ENCODE measurements at places on chromosomes 7 and 10. TPM values are rescaled to one million over a fixed set of nuclear protein-coding genes. Genes with fewer than 3 reads are reported as not detected.
A peak's percentile ranks its signal among the peaks of the same experiment; 100 is the strongest.

The TSPAN33 gene
- 0.19 TPM for total RNA-seq

DNA sequence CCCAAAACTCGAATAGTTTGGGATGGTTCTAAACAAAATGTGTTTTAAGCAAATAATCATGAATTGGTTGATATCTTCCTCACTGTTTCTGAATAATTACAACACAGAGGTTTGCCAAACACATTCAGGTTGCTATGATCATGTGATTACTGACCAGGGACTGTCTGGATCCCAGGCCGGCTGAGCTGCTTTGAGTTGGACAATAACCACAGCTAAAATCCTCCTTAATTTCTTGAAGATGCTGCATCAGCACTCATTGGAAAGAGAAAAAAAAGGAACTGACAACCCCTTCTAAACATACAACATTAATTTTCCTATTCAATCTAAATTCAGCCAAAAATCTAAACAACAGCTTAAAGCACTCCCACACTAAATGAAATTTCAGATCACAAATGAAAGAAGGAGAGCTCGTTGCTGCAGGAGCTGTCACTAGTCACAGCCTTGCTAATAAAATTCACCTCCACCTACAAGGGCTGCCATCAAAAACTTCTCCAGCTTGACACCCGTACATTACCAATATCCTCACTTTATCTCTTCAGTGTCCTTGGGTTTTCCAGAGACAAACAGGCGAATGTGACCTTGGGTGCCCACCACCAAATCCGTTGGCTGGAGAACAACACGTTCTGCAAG is 560.2 kb downstream of the KCNMA1 start:
- DNase-seq = no peak

The LIPK gene
- total RNA-seq = not detected

The ADAP1 gene
- 1.7 TPM for total RNA-seq

The MYL10 gene
- total RNA-seq = not detected

DNA sequence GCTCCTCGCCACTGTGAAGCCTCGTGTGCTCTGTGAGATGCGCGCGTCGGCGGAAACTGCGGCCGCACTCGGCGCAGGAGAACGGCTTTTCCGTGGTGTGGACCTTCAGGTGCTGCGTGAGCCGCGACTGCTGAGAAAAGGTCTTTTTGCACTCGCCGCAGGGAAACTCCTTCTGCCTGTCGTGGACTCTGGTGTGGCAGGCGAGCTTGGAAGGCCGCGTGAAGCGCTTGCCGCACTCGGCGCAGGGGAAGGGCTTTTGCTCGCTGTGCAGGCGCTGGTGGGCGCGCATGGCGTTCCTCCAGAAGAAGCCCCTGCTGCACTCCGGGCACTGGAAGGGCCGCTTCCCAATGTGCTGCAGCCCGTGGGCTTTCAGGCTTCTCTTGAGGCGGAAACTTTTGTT is 13.7 kb upstream of the ZNF786 start:
- no peak for DNase-seq

GRCh38 chr10:10132009-10132408 is 885.7 kb upstream of the CELF2 start:
- no peak for DNase-seq

DNA sequence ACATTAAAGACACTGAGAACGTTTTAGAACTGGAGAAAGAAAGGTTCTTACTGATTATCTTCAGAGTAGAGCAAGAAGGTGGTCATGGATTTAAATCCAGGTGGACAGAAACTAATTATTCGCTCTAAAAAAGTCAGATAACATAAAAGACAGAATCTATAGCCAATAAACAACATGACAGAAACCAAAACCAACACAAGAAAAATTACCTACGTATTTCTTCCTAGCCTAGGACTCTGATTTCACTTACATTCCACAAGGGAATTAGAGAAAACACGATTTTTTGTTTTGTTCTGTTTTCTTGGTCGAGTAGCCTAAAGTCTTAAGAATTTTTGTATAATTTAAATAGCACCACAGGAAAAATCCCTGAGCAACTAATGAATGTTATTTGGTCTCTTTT is 15.1 kb downstream of the CPA1 start:
- DNase-seq = no peak

- DNase-seq = no peak
Measured at GRCh38 chr7:153432063-153432462, 620.1 kb upstream of the DPP6 start.

DNA sequence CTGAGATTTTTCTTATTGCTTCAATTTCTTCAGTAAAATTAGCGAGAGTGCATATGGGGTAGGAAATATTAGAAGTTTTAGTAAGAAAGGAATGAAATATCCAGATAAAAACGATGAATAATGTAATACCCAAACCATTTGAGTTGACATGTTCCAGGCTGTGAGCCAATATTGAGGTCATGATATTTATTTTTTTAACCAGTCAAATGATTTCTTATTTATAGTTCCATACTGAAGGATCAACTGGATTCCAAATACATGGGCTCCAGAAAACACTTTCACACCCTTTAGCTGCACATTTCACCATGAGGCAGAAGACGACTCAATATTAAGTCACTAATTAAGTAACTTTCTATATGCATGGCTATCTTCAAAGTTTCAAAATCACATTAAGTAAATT is 312.5 kb downstream of the PPP1R3A start:
- no peak for DNase-seq

The CPN1 gene
- not detected for total RNA-seq

GRCh38 chr10:15436696-15437095 is 65.6 kb upstream of the FAM171A1 start:
- DNase-seq = no peak

DNA sequence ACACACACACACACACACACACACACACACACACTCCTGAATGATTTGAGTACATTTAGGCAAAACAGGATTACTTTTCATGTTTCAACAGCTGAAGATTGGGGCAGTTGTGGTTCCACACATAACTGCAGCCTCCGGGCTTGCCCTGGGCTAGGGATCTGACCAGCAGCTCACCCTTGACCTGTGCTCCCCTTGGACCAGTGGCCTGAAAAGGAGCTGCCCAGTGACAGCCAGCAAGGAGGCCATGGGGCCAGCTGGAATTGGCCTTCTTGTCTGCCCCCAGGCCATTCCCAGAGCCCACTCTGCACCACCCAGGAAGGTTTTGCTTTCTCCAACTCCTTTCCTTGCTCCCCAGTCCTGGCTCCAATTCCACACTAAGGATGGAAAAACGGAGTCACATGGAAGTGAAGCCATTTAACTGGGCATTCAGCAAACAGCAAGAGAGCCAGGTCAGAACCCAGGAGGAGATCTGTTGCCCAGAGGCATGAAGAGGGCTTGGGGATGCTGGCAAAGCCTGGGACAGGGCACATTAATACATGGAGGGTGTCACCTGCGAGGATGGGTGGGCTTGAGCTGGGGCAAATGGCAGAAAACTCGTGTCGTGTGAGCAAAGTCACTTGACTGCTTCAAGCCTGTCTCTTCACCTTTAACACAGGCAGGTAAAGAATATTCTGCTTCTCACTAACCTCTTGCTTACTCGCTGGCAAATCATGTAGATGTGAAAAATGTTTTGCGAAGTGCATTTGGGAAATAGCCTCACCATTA is 61.5 kb upstream of the GDF10 start:
- DNase-seq = no peak

DNA sequence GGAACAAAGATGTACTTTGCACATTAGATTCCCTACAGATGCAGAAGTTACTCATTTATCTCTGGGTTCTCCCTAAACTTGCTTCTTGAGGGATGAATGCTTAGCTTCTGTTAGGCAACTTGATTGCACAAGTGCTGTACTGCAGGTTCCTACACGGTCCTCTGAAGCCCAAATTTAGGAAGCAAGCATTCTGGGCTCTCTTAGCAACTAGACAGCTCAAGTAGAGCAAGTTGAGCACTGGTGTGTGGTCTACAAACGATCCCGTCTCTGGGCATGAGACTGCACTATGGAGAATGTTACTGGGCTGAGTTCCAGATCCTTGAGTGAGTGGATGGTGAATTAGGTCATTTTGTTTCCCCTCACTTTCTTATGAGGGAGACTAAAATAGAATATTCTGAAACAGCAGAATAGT is 14.3 kb downstream of the SEMA3D start:
- DNase-seq = peak; percentile 49

The UPK3B gene
- under 0.01 TPM for total RNA-seq

The ADAM22 gene
- 2.0 TPM for total RNA-seq

The OR6V1 gene
- total RNA-seq = not detected

The PPP1R17 gene
- total RNA-seq = not detected

GRCh38 chr7:128131731-128132130 is 100.5 kb upstream of the LRRC4 start:
- peak; percentile 91 for DNase-seq

The GALNT17 gene
- total RNA-seq = not detected

DNA sequence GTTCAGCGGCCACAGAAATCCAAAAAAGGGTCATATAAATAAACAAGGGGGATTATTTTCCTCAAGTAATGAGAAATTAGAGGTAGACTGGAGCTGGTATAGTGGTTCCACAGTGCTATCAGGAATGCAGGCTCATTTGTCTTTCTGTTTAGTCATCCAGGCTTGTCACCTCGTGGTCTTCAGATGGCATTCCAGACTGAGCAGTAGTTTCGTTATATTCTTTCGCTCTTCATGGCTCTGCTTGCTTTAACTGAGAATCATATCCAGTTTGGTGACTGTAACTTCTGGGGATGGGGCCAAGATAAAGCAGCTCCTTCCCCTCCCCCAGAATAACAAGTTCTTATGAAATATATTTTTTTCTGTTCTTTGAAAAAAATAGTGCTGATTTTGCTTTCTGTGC is 9.5 kb downstream of the ANKIB1 start:
- no peak for DNase-seq

DNA sequence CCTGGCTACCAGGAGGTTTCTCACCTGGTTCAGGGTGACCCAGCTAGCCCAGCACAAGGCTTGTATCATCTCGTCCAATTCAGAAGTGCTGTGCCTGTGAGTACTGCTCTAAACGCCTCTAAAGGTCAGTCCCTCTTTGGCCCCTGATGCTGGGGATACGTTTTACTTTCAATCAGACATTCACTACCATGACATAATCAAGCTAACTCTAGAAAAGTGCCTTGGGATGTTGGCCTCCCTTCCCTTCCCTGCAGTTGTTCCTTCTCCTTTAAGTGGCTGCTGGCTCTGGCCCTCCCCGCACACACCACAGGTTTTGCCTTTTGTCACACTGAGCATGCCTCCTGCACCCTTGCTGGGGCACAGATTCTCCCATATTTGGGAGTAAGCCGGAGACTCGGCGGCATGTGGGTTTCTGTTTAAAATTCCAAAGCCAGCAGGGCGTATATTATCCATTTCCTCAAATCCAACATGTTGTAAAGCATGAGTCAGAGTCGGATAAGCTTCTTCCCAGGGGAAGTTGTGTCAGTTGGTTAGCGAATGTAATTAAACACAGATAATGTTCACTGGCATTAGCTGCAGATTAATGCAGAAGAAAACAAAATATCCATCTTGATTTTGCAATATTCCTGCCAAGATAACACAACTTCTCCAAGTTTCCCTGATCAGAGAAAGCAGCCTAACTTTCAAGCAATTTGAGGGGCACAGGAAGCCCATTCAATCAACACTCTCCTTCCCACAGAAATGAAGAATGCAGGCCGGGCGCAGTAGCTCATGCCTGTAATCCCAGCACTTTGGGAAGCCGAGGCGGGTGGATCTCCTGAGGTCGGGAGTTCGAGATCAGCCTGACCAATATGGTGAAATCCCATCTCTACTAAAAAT is 31.8 kb upstream of the VCL start:
- peak; percentile 95 for DNase-seq

The TMEM184A gene
- total RNA-seq = 0.05 TPM

DNA sequence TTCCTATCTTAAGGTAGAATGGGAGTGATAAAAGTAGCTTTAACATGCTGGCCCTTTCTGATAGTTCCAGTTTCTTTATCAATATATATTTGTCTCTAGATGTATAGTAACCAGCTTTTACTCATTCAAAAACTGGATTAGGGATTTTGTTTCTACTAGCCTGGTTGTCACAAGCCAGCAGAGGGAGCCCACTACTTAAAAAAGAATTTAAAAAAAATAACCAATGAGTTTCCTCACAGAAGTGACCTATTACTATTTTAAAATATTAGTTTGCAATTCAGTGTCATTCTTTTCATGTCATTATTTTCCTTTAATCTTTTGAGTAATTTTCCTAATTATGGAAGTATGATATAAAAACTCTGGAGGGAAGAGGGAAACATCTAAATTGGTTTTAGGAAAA is 142.1 kb downstream of the PHTF2 start:
- peak; percentile 55 for DNase-seq

- no peak for DNase-seq
Measured at GRCh38 chr7:74007242-74007567, 20.8 kb upstream of the ELN start.

The AQP1 gene
- total RNA-seq = 147 TPM

DNA sequence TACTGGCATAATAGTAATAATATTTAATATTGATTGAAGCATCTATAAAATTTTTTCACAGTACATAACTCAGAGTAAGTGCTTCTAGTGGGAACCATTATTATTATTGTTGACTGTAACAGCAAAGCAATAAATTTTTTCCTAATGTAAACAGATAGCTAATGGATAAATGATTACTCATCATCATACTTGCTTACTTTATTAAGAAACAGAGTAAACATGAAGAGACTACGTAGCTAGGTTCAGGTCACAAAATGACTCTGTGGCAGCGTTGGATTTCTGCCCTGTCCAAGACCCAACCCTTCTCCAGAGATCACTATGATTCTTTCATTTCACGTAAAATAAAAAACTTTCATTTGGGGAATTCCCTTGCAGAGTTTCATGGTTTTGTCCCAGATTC is 8.3 kb upstream of the ABCB5 start:
- no peak for DNase-seq

DNA sequence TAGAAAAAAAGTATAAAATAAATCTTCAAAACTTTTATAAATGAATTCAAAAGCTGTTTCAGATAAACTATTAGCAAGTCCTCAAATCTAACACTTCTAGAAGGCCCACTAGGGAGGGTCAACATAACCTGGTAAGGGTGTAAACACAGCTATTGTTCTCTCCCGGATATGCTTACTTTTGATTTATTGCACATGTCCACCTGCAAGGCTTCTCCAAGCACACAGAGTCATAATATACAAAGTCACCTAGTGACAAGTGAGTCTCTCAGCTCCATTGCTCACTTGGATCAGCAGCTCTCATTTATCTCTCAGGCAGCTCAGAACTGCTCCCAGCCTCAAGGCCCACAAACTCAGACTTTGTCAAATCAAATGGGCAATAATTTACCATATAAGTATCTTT is 44.0 kb upstream of the COL1A2 start:
- no peak for DNase-seq

- DNase-seq = no peak
Measured at GRCh38 chr10:92385831-92386230, 94.9 kb downstream of the MARCHF5 start.

GRCh38 chr7:87119581-87119980 is 32.7 kb upstream of the DMTF1 start:
- no peak for DNase-seq

GRCh38 chr7:55438757-55439525 is 73.8 kb downstream of the LANCL2 start:
- peak; percentile 36 for DNase-seq

Data from dermis blood vessel endothelial cell (primary cell).